ENCODE measurements at places on chromosomes 7 and 10. TPM values are rescaled to one million over a fixed set of nuclear protein-coding genes. Genes with fewer than 3 reads are reported as not detected.

OR6B1 gene
- not detected for total RNA-seq

- no peaks in the 10 kb centered on the region for H3K36me3 ChIP-seq
- no peak overlapping the region for H3K4me3 ChIP-seq
- H3K27me3 ChIP-seq = no peaks in the 10 kb centered on the region
- H3K4me1 ChIP-seq = no peaks in the 10 kb centered on the region
- no peak for DNase-seq
- no peak overlapping the region for H3K27ac ChIP-seq
These were observed 53.2 kb upstream of the ABLIM1 start for GRCh38 chr10:114711176-114711868.

DNA sequence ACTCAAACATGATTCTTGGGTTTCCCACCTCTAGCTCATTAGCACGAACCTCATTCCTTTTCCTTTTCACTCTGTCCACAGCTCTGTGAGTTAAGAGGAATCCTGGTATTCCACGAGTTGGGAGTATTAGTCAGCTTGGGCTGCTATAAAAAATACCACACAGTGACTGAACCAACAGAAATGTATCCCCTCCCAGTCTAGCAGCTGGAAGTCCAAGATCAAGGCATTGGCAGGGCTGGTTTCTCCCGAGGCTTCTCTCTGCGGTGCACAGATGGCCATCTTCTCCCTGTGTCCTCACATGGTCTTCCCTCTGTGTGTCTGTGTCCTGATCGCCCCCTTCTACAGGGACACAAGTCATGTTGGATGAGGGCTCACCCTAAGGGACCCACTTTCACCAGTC, 261.6 kb downstream of the TNS3 start:
- no peaks in the 10 kb centered on the region for H3K4me1 ChIP-seq
- no peak overlapping the region for H3K27ac ChIP-seq
- no peaks in the 10 kb centered on the region for H3K27me3 ChIP-seq

DNA sequence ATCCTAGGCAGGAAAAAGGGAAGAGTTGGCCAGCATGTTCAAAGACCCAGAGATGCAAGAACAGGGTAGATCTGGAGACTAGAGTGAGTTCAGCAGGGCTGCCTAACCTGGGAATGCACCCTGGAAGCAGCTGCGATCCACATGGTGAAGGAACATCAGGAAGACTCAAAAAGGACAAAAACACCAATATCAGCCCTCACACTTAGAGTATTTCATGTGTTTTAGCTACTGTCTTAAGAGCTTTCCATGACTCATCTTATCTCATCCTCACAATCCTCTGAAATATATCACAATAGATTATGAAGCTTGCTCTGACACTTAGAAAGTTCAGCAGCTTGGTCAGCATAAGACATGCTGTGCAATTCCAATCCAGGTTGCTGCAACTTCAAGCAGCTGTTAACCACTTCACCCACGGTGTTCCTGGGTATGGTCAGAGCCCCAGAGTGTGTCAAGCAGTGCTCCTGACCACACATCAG, 380.9 kb downstream of the PARD3 start:
- no peak for DNase-seq
- no peaks in the 10 kb centered on the region for H3K27me3 ChIP-seq
- H3K27ac ChIP-seq = no peak overlapping the region
- H3K4me1 ChIP-seq = no peaks in the 10 kb centered on the region
- no peak overlapping the region for H3K4me3 ChIP-seq
- no peaks in the 10 kb centered on the region for H3K36me3 ChIP-seq

GRCh38 chr7:26419198-26419597, 127.5 kb downstream of the SNX10 start:
- H3K36me3 ChIP-seq = no peaks in the 10 kb centered on the region
- H3K4me3 ChIP-seq = no peak overlapping the region
- DNase-seq = no peak
- H3K4me1 ChIP-seq = no peaks in the 10 kb centered on the region

- no peaks in the 10 kb centered on the region for H3K4me1 ChIP-seq
- H3K27ac ChIP-seq = no peak overlapping the region
- no peaks in the 10 kb centered on the region for H3K27me3 ChIP-seq
- no peaks in the 10 kb centered on the region for H3K36me3 ChIP-seq
- H3K4me3 ChIP-seq = no peak overlapping the region
These were observed 149.2 kb upstream of the GHITM start for GRCh38 chr10:83990126-83990525.
